ENCODE measurements at places on chromosomes 7 and 10.

DNA sequence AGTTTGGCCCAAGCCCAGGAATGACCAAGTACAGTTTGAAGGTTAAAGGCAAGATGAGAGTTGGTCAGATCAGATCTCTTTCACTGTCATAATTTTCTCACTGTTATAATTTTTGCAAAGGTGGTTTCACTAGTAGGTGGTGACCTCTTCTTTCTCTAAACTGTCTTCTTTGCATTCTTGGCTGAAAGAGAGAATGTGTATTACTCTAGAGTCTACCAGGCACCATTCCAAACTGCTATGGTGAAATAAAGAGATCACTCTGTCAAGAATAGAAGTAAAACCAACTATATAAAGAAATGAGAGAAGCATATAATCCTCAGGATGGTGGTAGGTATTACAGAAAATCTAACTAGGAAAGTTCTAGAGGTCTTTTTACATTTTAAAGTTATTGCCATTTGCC lies 72.7 kb downstream of the DYNC1I1 start:
- DNase-seq: no peak

DNA sequence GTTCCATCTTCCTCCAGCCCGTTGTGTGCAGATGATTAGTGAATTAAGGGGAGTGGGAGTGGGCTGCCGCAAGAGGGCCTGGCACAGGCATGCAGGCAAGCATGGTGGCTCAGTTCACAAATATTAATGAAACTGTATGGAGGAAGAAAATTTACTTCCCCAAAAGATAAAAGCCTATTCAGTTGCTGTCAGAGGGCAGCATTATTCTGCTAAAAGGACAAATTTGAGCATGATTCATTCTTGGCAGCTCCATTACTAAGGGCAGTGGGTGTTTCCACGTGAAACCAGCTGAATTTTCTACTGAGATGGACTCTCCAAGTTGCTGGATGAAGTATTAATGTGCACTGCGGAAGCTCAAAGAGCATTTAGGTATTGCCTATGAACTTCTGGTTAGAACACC lies 90.9 kb upstream of the WDR11 start:
- peak; percentile 9 for DNase-seq

GRCh38 chr10:31101123-31101522 lies 69.5 kb upstream of the ZNF438 start:
- peak; percentile 50 for DNase-seq

GRCh38 chr7:69845721-69846495 lies 247.6 kb downstream of the AUTS2 start:
- DNase-seq: no peak

DNA sequence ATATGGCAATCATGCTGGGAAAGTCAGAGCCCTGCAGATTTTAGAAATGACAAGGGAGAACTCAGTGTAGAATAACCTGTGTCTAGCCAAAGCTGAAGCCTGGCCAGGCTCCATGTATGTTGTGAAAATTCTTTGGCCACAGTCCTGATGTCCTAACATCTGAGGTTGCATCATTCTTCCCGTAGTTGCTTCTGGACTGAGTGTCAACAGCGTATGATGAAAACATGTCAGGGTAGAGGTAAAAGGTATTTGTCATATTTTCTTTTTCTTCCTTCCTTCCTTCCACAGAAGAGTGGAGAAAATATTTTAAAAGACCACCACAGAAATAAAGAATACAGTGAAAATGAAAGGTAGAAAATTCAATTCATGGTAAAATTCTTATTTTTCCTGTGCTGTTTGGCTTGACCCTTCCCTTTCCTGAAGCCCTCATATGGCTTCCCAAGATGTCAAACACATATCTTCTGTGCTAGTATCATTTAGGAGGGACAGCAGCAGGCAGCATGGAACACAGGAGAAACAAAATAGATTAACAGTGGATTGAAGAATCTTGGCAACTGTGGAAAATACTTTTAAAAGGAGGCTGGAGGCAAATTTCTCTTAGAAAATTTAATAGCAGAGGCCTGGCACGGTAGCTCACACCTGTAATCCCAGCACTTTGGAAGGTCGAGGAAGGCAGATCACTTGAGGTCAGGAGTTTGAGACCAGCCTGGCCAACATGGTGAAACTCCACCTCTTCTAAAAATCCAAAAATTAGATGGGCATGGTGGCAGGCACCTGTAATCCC lies 18.9 kb upstream of the NRBF2 start:
- no peak for DNase-seq

DNA sequence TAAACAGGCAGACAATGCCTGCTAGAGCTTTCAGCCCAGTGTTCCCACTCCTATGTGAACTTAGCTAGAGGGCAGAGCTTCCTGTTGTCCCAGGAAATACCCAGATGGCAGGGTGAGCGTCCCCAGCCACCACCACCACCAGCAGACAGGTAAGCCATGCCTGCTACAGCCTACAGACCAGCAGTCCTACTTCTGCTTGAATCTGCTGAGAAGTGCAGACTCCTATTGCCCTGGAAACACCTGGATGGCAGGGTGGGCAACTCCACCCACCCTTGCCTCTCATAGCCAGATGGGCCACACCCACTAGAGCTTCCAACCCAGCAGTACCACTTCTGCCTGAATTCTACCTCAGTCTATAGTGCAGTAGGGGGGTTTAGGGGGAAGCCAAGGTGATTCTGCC lies 64.4 kb downstream of the FBXL13 start:
- DNase-seq: peak; percentile 89

DNA sequence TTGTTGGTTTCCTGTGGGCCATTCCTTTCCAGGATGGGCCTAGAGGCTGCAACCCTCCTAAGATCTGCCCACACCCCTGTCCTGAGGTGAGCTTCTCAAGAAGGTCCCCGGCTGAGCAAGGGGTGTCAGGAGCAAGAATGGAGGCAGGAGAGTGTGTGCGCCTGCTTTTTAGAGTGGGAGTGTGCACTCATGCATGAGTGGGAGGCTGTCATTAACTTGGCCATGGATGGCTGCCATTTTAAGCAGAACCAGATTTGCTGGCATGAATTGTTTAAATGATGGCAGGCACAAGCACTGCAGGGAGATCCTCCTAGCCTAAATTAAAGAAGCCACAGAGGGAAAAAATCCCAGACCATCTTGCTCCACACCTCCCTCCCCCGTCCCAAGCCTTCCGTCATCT lies 2.9 kb upstream of the SGPL1 start:
- DNase-seq: no peak

GRCh38 chr7:147060070-147060469 lies 943.5 kb downstream of the CNTNAP2 start:
- peak; percentile 58 for DNase-seq

DNA sequence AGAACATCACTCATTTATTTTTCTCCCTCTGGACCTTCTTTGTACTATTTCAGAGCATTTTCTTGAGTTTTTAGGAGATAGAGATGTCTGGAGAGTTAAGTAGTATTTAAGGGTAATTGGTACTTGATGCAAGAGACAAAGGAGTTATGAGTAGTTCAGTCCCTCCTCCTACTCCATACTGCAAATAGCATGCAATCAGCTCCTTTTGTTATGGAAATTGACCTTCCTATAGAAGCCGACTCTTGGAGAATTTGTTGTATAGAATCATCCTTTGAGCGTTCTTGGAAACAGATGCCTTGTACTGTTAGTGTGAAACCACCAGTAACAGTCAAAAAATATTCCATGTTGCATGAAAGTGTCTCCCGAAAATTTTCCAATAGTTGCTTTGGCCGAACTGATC lies 428.2 kb upstream of the GALNT17 start:
- DNase-seq: no peak

DNA sequence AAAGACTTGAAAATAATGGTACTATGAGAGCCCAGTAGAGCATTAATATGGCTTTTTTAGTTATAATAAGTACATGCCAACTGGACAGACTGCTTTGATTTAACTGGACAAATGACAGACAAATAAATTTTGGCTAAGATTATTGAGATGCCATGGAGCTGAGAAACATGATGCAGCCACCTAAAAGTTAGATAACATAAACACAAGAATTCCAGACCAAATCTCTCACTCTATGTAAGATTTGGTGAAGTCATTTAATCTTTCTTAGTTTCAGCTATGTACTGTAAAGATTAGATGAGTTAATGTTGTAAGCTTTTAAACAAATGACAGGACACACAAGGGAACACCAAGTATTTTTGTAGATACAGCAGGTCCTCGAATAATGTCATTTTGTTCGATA lies 118.2 kb downstream of the CACNA2D1 start:
- no peak for DNase-seq

GRCh38 chr10:86253091-86254072 lies 113.2 kb downstream of the GRID1 start:
- DNase-seq: no peak

DNA sequence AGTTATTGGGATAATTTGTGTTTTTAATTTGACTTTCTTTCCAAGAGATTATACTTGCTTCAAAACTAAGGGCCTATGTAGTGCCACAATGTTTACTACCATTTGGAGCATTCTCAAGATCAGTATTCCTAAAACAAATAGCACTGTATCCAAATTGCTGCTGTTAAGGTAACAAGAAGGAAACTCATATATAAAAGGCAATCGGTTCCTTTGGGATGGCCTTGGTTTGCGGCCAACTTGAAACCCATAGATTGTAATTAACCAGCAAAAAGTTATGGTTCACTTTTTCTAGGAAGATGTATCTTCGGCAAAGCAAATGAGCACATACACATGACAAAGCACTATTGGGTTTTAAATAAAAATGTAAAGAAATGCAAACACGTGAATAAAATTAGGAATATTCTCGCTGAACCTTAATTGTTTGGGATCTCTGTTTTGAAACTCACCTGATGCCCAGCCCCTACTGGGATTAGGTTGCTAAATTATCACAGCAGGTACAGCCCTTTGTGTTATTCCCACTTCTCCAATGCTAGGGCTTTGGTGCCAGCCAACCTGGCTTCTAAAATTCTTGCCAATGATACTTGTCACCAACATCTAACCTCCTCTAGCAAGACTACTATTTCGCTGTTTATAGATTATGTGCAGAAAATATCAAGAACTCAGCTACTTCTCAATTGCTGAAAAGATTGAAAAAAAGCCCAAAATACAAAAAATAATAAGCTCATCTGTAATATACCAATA lies 16.0 kb downstream of the CDNF start:
- DNase-seq: no peak

- no peak for DNase-seq
These were observed 34.5 kb downstream of the GOT1 start for GRCh38 chr10:99395750-99396445.

DNA sequence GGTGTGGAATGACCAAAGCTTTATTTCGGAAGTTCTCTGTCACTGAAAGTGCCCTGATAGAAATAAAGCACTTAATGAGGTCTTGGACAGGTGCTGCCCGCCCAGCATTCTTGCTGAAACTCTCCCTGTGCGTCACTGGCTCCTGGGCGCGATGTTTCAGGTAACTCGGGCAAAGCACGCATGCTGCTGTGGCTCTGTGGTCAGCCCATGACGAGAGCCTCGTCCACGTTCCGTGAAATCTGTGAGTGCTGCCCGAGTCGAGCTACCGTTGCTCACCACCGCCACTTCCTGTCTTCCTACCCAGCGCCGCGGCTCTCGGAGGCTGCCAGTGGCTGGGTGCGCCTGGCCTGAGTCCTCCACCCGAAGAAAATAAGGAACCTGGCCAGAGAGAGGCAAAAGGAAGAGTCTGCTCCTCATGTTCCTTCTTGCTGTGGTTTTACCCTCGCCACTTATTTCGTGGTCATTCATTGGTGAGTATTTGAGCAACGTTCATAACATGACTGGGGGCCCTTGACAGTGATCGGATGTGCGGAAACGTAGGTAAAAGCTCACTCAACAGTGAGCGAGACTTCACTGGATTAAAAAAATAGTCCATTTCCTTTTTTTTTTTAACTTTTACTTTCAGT lies 95.5 kb downstream of the MAP3K8 start:
- peak; percentile 97 for DNase-seq

GRCh38 chr10:70379581-70380176 lies 2.7 kb downstream of the LRRC20 start:
- no peak for DNase-seq

GRCh38 chr7:106175507-106175906 lies 63.4 kb upstream of the SYPL1 start:
- no peak for DNase-seq

DNA sequence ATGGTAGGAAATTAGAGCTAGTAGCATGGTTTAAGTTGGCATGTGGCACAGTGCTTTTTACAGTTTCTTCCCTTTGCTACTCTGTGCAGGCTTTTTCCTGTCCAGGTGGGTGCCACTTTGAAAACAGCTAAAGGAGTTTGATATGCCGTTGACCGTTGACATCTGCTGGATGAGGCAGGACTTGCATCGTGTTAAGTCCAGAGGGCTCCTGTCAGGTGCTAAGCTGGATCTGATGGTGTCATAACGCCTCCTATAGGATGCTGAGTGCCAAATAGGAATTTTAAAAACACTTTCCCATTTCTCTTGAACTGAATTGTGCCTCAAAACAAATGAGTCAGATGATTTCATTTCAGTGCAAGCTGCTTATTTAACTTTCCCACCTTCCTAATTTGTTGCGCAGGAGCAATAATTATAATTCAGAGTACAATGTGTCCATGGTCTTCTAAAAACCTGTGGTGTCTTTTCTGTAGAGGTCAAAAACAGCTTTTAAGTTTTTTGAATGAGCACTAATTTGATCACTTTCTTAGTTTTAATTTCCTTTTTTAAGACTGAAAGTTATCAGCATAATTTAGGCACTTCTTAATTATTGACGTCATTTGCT lies 178.3 kb downstream of the CDCA7L start:
- peak; percentile 75 for DNase-seq

DNA sequence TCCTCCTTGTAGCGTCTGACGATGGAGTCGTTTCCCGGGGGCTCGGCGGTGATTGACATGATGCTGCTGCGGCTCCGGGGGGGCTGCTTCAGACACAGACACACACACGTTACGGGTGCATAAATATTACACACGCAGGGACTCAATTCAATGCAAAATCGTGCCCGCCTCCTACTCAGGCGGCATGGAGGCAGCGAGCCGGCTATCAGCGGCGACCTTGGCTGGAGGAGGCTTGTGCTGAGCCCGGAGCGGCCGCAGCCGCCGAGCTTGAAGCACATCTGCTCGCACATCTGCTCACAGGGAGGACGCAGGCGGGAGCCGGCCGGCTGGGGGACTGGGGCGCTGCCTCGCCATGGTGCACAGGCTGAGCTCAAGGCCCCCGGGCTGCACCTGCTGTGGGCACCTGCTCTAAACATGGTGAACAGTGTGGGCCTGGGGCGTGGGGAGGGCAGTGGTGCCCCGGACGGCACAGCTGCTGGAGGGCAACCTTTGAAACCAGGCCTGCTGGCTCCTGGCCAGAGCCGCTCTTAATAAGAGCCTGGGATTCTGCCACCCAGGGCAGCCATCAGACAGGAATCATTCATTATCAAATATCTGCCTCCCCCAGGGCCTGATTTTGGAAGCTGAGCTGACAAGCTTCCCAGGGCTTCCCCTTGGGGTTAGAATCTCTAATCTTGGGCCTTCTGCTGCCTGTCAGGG lies 84.7 kb upstream of the GNA12 start:
- DNase-seq: no peak

All from common myeloid progenitor, CD34-positive (primary cell).